Activated gamma-delta T cell treated with anti-CD3 and anti-CD28 coated beads, Interleukin-2, amount 50 U/mL, for 16 hours (primary cell): ENCODE measurements at places on chromosomes 7 and 10.

GRCh38 chr7:139710036-139710435 lies 67.8 kb downstream of the HIPK2 start:
- no peak for DNase-seq

DNA sequence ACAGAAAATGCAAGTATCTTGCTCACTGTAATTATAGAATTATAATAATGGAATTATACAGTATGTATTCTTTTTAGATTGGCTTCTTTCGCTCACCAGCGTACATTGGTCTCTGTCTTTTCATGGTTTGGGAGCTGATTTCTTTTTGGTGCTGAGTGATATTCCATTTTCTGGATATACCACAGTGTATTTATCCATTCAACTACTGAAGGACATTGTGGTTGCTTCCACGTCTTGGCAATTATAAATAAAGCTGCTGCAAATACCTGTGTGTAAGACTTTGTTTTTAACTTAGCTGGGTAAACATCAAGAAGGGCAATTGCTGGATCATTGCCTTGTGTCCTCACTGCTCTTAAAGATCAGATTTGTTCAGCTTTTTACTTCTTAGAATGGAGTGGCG lies 55.3 kb downstream of the SEPTIN7 start:
- DNase-seq, result no peak

DNA sequence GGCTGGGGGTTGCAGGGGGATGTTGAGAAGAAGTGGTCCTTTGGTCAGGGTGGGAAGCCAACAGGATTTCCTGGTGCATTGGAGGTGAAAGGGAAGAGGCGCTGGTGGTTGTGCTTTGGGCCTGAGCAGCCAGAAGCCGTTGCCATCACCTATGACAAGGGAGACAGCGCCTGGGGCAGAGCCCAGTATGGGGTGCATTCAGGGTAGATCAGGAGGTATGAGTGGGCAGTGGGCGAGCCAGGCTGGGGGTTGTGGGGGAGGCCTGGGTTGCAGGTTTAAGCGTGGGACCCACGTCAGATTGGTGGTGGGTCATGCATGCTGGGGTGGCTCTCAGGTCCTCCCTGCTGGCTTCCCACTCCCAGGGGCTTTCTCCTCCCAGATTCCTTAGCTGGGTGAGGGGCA lies 6.3 kb upstream of the PILRB start:
- DNase-seq, result no peak

DNA sequence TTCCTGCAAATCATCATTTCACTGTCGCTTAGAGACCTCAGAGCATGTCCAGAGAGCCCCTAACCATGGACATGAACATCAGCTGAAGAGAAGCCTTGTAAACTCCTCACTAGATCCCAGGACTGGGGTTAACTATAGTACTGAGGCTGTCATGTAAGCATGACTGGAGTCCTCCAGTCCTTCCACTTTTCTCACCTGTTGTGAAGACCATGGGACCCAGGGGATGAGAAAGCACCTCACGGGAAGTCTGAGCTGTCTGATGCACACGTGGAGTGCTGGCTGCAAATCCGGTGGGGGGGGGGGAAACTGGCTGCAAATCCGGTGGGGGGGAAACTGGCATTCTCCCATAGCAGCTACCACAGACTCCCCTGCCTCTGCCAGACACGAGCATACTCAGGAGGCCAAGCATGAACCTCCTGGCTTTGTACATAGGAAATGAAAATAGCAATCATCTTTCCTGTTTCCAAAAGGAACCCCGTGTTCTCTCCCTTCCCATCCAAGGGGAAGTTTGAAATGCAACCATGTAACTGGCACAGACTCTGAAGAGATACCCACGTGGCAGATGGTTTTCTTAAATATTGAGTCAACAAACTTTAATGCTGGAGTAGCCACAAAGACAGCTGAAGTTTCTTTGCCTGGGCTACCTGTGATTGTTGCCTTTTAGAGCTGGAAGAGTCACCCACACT lies 261.4 kb downstream of the ZMYND11 start:
- DNase-seq, result no peak

DNA sequence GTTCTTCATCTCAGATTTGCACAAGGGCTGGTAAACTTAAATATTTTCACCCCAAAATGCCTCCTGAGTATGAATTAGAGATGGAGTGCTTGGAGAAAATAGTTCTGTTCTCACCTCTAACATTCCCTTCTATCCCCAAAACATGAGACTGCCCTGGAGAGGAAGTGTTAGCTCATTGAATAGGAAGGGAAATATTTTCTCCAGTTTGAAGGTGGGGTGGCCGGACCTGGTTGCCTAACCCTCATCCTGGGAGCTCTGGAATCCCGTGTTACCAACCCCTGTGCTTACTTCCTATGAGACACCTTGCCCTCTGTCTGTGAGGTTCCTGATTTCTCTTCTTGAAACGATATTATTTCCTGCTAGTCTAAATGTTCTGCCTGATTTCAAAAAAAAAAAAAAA lies 779 bp downstream of the IFIT2 start:
- DNase-seq, result no peak

- DNase-seq, result no peak
These were observed 20.5 kb upstream of the GPR26 start for GRCh38 chr10:123645615-123646014.

- DNase-seq, result no peak
These were observed 5.8 kb upstream of the C1GALT1 start for GRCh38 chr7:7176406-7177043.

- no peak for DNase-seq
These were observed 40.1 kb downstream of the HHEX start for GRCh38 chr10:92729886-92730285.

GRCh38 chr7:80087051-80087770 lies 47.4 kb upstream of the GNAI1 start:
- DNase-seq, result no peak

DNA sequence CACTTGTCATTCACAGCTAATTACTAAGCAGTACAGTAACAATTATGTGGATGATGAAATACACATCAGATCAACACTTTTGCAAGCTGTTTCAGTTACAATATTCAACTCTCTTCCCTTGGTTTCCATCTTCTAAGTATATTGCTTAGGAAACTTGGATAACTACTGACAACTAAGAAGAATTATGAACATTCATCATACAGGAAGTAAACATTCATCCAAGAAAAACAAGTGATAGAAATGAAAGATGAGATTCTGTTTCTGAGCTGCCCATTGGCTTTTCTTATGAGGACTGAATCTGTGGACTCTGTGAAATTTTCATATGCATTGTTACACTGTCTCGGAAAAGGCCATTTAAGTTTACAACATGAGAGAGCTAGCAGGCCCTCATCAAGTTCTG lies 240.2 kb downstream of the PRKG1 start:
- no peak for DNase-seq

DNA sequence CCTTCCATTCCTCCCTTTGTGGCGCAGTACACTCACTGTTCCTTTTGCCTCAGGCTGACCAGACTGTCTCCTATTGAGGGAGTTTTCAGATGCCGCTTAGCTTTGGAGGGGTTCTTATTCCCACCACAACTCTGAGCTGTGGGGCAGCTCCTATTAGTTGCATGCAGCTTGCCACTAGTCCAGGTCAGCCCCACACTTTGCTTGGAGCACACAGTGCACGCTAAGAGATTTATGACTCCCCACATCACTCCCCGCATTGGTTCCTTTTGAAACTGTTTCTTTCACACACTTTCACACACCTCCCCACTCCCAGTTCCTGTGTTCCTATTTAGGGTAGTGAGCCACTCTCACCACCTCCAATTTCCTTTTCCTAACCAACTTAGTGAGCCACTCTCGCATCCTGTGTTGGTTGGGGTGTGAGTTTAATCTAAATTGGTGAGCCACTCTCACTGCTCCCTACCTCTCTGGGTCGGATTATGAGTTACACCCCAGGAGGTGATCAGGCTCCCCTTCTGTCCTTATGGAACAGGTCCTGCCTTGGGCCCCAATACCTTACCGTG lies 10.4 kb upstream of the ZNF485 start:
- peak; percentile 16 for DNase-seq

- no peak for DNase-seq
These were observed 38.8 kb downstream of the SND1 start for GRCh38 chr7:127690806-127691205.

GRCh38 chr7:83547526-83547925 lies 101.4 kb downstream of the SEMA3E start:
- no peak for DNase-seq

DNA sequence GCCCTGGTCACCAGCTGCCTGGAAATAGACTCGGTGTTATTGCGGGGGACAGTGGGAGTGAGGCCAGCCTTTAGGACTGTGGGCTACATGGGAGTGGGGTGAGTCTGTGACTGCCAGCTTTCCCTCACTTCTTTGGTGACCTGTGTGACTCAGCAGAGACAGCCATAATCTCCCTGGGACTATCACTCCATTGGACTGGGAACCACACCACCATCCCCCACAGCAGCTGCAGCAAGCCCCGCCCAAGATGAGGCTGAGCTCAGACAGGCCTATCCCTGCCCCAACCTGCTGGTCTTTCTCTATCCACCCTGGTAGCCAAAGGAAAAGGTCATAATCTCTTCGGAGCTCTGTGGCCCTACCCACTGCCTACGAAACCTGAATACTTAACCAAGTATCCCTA lies 263.2 kb downstream of the FZD1 start:
- no peak for DNase-seq

DNA sequence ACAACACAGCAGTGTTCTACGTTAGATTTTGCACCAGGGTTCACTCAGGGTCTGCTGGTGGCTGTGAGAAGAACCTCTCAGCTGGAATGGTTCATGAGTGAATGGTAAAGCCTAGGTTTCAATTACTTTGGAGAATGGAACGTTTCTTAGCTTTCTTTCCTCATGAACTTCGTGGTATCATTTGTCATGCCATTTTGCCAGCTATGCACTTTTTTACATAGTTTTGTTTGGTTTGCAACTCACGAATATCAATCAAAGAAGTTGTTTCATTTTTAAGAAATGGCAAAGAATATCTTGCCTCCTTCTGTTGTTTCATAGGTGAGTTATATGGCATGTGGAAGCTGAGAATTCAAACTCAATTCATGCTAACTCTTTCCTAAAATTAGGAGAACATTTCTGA lies 34.1 kb upstream of the RAB11FIP2 start:
- DNase-seq, result no peak

- DNase-seq, result no peak
These were observed 20.6 kb downstream of the PALD1 start for GRCh38 chr10:70498970-70499835.

DNA sequence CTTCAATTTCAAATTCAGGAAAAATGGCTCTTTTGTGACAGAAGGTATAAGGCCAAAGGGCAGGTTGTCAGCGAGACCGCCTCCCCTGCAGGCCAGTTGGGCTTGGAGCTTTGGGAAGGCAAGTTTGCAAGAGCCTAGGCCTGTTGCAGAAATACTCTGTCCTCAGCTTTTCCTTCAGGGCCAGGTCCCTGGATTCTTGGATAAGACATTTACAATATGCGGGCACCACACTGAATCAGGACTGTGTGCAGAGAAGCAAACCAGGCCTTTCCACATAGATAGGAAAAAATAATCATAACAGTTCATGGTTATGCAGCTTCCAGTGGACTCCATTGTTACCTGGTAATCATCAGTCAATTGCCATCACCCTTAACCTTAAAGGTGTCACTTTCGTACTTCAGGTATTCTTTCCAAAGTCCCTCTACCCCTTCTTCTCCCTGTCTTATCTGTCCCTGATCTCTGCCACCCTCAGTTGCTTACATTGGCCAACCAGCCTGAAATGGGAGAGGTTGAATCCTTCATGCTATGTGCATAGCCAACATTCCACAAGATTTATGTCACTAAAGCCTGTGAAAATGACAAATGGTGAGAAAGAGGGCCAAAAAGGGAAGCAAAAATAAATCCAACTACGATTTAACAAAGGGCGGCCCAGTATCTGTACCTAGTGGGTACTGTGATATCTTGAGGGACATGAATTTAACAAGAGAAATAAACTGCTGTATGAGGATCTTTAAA lies 304.5 kb upstream of the NFE2L3 start:
- no peak for DNase-seq

DNA sequence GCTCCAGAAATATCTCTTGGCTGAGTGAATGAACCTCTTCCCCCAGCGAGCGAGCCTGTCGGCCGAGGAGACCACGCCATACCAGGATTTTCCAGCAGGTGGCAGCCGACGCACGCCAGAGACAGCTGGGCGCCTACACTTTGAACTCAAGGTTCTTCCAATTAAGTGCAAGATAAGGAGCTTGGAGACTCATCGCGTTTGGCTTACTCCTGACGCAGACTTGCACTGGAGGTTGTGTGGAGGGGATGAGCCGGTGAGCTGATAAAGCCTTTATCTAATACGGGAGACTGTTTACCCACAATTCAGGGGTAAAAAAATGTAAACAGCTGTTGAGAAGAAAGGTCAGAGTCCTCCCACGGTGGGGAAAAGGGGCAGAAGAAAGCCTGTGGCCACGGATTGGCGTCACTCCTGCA lies 45.9 kb upstream of the EMX2 start:
- peak; percentile 53 for DNase-seq

- no peak for DNase-seq
These were observed 13.8 kb downstream of the DPYSL4 start for GRCh38 chr10:132200344-132201110.

GRCh38 chr10:113712755-113713639 lies 33.3 kb downstream of the CASP7 start:
- no peak for DNase-seq

- DNase-seq, result no peak
These were observed 604.9 kb downstream of the LRMDA start for GRCh38 chr10:76036111-76036940.

DNA sequence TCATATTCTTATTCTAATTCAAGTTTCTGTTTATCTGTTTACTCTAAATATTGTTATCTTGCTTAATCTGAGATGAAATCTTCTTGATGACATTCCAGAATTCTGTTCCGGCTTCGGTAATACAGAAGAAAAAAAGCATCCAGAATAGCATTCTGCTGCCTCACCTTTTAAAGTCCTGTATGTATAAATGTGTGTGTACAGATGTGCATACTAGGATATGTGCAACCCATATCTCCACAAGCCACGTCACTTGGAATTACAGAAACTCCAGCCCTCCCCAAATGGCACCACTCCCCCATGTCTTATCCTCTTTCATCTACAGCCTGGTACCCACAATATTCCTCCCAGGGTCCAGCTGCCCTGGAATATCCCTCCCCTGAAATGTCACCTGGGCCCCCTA lies 27.9 kb upstream of the USP6NL start:
- no peak for DNase-seq

GRCh38 chr10:21315645-21316220 lies 209.7 kb downstream of the SKIDA1 start:
- DNase-seq, result no peak

GRCh38 chr10:98655492-98655891 lies 208.8 kb upstream of the HPS1 start:
- no peak for DNase-seq

- no peak for DNase-seq
These were observed 314.0 kb downstream of the DNAJB6 start for GRCh38 chr7:157650801-157651200.

DNA sequence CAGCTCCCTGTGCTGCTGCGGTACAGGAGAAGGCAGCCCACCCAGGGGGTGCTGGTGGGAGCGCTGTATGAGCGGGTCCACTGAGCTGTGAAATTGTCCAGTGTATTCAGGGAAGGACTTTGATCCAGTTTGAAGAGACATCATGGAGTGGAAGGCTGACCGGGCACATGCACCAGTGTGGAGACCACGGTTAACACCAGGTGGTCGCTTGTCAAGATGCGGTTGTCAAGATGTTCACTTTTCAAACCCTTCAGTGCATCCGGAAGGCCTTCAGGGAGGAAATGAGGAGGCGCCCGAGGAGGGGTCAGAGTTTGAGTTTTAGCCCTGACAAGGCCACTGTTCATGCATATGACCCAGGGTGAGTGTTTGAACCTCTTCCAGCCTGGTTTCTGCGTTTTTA lies 6.1 kb downstream of the DOCK1 start:
- no peak for DNase-seq
